Activated CD8-positive, alpha-beta T cell treated with anti-CD3 and anti-CD28 coated beads, Interleukin-2, amount 10 ng/mL, durations not matched to agents 7 days and 5 days (primary cell): ENCODE measurements at places on chromosomes 3 and 15.

DNA sequence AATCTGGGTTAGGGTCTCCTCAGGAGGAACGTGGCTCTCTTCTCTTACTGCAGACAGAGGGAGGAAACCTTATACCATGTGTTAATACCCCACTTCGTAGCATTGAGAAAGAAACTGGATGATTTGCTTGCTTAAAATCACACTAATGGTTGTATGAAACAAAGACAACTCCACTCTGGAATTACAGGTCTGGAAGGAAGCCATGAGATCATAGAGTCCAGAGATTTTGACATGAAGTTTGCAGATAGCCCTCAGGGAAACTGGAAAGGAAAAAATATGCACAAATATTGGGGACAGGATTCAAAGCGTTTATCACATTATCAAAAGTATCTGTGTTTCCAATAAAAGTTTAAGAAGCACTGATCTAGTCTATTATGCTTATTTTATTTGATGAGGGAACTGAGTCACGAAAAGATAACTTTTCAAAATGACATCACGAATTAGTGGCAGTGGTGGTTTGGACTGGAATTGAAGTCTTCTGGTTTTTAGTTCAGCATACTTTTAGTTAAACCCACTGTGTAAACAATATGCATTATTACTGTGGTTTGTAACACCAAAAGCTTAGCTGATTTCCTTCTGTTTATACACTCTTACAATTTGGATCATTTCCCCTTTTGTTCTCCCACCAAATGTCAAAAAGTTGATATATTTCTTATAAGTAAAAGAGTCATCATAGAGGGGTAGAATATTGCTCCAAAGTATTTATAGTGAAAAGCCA is 16.8 kb downstream of the FGF7 start:
- no peak for DNase-seq

DNA sequence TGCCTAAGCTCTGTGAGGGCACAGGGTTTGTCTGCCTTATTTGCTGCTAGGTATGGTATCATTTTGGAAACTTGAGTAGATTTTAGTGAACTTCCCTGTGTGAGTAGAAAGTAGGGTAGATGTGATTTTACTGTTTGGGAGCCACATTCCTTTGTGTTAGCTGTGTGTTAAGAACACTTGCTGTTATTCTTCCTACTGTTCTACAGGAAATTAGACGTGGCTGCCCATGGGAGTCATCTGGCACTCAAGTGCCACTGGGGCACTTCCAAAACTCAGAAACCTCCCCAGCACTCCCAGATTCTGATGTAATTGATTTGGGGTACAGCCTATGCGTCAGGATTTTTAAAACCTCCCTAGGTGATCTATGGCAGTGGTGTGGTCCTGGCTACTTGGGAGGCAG is 369.9 kb upstream of the C2CD4B start:
- no peak for DNase-seq

DNA sequence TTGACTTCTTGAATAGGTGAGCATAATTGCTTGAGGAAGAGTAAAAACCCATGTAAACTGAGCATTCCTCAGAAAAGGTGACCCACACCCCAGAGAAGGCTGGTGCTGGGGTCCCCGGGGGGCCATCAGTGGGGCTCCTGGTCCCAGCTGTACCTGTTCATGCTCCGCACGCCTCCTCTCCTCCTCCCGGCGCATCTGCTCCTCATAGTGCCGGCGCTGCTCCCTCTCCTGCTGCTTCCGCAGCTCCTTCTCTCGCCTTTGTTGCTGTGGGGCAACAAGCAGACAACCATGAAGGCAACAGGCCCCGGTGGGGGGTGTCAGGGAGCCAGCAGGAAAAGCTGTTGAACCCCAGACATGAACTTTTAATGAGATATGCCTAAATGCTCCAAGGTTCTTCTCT is 113.7 kb upstream of the SLC2A2 start:
- DNase-seq, result no peak

DNA sequence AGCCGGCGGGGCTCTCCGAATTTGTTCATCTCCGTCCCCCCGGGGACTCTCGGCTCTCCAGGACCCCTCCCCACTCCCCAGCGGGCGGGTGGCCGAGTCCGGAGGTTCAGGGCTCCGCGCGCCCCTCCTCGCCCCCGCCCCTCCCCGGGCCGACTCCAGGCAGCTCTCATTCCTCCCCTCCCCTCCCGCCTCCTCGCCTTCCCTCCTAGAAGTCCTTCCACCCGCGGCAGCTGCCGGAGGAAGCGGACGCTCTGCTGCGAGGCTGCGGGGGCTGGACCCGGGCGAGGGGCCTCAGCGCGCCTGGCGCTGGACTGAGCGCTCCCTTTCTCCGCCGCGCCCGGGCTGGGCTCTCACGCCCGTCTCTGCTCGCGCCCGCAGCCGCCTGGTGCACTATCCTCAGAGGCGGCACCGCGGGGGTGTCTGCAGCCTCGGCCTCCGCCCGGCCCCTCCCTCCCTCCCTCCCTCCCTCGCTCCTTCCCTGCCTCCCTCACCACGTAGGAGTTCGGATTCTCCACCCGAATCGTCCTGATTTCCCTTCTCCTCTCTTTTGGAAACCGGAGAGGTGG is at the start of gene ROBO2:
ROBO2 (plus strand) TSS at position 494 of the 566 bp plus-strand sequence. CDS start 687 bp downstream, outside the sequence.
- DNase-seq, result no peak

DNA sequence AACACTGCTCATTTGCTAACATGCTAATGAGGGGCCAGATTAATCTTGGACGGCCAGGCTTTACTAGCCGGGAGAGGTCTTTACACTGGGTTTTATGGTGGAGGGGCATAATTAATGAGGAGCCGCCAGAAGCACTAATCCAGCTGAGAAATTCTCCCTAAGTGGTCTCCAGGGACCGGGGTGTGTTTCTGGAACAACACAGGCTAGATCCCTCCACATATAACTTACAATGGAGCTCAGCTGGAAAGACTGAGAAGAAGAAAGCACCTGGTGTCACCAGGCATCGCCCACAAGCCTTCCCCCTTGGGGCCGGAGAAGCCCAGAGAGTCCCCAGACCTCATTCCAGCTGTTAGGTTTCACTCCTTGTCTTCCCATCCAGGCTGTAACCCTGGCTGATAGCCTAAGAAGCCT is 127.5 kb downstream of the MEGF11 start:
- DNase-seq, result no peak

- no peak for DNase-seq
Observed at GRCh38 chr15:100158356-100158755, 183.4 kb downstream of the ADAMTS17 start.

GRCh38 chr15:35550957-35551356 is 5.0 kb upstream of the DPH6 start:
- DNase-seq, result no peak

DNA sequence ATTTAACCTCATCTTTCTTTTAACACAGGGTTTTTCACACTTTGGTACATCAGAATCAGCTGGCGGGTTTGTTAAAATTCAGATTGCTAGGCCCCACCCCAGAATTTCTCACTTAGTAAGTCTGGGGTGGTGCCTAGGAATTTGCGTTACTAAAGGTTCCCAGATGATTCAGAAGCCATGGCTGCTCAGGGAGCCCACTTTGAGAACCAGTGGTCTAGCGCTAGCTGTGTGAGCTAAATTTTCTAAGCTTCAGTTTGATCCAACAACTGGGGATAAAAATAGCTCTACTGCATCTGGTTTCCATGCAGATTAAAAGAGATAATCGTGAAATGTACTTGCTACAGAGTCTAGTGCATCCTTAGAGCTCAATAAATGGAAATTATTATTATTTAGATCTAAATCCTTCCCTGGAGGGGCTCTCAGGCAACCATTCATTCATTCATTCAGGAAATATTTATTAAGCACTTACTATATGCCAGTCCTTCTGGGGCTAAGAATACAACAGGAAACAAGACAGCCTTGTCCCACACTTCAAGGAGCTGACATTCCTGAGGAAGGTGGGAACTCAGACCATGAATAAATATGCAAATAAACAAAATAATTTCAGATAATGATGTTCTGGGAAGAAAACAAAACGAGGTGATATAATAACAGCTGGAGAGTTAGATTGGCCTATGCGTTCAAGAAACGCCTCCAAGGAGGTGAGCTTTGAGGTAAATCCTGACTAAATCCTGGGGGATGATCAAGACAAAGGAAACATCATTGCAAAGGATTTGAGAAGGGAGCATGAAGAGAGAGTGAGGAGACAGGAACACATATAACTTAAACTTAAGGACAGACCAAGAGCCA is 3.9 kb upstream of the CIDEC start:
- DNase-seq, result no peak

DNA sequence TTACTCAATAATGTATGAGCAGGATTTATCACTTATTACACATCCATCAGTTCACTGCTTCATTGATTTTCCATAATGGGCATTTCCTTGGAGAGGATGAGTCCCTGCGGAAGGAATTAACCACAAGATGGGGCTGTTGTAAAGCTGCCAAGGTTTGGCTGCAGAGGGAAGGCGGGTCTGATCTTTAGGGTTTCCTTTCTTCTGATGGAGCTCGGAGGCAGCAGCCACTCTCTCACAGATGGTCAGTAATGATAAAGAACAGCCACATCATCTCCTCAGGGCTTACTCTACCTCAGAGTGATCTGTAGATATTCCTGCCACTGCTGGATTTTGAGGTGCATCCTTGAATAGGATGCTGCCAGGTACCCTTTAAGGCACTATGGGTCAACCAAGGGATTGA is 115.2 kb downstream of the USP13 start:
- DNase-seq, result no peak

- DNase-seq, result no peak
Observed at GRCh38 chr3:98504539-98504938, 7.1 kb downstream of the OR5K2 start.

GRCh38 chr3:111700054-111700453 is 104.9 kb upstream of the ZBED2 start:
- DNase-seq, result no peak

GRCh38 chr3:149180057-149180573 is 41.5 kb downstream of the CP start:
- no peak for DNase-seq

GRCh38 chr3:42991341-42992315 is 12.5 kb downstream of the GASK1A start:
- no peak for DNase-seq

- DNase-seq, result no peak
Observed at GRCh38 chr3:22977042-22977441, 226.1 kb upstream of the UBE2E2 start.

GRCh38 chr15:70646169-70646568 is 117.2 kb downstream of the UACA start:
- no peak for DNase-seq

DNA sequence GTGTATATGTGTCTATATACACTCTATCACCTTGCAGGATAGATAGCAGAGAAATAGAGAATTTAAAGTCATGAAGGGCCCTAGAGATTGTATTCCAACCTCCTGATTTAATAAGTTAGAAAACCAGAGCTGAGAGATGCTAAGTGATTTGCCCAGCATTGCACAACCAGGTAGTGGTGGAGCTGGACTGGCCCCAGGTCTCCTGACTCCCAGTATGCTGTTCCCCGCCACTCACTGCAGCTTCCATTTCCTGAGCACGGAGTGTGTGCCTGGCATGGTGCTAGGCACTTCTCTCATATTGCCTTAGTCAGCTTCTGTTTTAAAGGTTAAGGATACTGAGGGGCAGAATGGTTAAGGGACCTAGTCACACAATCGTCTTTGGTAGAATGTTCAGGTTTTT is 129.4 kb upstream of the KLHL25 start:
- no peak for DNase-seq

DNA sequence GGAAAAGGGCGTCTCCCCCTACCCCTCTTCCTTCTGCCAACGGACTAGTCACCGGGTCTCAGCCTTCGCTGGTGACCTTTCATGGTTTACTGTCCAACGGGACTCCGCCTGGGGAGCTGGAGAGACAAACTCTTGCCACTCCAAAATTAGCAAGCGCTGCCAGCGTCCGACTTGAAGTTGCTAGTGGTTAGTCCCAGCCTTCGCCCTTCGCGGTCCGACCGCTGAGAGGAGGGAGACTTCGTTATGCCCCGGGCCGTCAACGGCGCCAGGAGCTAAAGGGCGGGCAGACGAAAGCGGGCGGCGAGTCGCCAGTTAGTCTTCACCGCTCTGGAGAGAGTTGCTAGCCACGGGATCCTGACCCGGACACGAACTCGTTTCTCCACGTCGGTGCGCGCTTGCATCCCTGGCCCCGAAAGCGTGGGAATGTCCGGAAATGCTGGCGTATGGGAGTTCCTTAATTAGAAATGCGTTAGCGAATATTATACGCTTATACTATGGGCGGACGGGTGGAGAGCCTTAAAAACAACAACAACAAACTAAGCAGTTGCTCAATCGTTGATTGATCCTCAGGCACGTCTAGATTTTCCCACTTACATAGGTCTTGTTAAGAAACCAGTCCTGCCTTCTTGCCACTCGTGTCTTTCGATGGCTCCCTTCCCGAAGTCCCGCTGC is 716 bp downstream of the SMC4 start:
- peak; percentile 57 for DNase-seq

DNA sequence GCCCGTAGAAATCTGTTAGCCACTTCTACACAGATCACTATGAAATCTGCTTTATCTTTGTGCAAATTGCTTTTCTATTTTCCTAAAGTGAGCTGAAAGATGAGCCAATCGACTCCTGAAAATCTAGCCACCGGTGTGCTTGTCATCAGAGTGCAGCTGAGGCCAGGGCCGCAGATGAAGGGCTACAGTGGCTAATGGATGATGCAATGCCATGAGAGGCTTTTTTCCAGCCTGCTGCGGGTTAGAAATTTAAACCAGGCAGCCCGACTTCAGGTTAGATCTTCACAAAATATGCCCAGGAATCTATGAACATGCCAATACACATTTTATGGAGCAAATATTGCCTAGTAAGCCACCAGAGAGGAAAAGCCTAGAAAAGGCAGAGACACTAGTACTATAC is 948.2 kb upstream of the CFAP20DC start:
- DNase-seq, result no peak

DNA sequence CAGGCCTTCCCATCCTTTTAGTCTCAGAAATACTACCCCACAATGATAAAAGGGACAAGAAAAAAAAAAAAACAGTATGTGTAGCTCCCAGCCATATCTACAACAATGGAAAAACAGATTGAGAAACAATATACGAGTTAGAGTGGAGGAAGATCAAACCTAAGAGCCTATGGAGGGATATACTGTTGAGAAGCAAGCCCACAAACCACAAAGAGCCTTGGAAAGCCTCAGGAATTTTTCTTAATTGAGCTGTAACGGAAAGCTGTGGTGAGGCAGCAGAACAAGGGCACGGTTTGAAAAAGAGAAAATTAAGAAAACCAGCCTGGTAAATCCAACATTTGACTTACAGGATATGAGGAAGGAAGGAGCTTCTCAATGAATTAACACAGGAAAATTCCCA is 21.4 kb downstream of the KPNA1 start:
- no peak for DNase-seq

GRCh38 chr3:155594526-155595187 is 150.2 kb downstream of the PLCH1 start:
- DNase-seq, result no peak

- DNase-seq, result no peak
Observed at GRCh38 chr15:95812491-95812890, 518.0 kb upstream of the NR2F2 start.

- no peak for DNase-seq
Observed at GRCh38 chr3:74009961-74010844, 385.5 kb upstream of the PDZRN3 start.

GRCh38 chr3:31439890-31440750 is 92.6 kb upstream of the STT3B start:
- DNase-seq, result no peak

- DNase-seq, result no peak
Observed at GRCh38 chr3:120473389-120473788, 22.6 kb upstream of the FSTL1 start.

- DNase-seq, result peak; percentile 30
Observed at GRCh38 chr3:17154941-17155340, 270.2 kb downstream of the PLCL2 start.
